ENCODE measurements at places on chromosomes 5 and 9.

DNA sequence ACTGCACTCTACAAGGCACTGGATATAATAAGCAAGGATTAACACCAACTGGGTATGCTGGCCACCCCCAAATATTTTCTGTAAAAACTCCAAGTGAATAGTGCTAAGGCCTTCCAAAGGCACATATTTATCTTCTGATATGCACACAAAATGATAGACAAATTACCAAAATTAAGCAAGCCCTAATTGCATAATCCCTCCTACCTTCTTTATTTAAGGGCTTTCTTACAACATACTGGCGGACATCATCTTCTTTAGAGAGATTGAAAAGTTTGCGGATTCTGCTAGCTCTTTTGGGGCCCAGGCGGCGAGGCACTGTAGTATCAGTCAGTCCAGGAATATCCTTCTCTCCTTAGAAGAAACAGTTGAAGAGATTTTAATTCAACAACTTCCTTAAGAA lies 1.9 kb downstream of the RPS6 start:
- no peak for ATAC-seq

DNA sequence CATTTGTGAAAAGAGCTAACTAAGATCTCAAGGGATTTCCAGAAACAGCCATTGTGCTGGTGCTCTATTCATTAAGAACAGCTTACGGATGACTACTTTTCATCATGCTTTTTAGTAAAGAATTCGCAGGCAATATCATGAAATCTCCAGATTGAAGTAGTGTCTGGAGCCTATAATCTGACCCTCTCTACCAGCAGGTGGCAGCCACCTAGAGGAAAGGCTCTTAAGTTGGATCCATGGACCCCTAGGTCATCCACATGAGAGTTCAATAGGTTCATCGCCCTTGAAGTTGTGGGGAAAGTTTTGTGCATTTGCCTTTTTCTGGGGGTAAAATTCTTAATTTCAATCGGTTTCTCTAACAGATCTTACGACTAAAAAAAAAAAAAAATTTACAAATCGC lies 82.3 kb downstream of the SLC1A3 start:
- ATAC-seq: no peak

DNA sequence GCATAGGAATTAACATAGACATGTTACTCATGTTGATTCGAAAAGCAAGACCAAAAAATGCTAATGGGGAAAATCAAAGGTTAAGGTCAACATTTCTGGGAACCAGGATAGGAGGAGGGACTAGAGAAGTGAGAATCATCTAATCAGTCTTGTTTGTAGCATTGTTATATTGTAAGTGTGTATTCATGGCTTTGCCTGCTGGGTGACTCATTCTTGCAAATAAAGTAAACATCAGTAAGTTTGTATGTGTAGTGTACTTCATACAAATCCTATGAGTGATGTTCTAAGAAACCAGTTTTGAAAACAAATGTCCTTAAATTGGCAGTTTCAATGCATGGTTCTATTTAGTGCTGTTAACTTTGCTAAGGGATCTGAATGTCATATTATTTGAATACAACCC lies 79.0 kb upstream of the TMEM252 start:
- no peak for ATAC-seq

DNA sequence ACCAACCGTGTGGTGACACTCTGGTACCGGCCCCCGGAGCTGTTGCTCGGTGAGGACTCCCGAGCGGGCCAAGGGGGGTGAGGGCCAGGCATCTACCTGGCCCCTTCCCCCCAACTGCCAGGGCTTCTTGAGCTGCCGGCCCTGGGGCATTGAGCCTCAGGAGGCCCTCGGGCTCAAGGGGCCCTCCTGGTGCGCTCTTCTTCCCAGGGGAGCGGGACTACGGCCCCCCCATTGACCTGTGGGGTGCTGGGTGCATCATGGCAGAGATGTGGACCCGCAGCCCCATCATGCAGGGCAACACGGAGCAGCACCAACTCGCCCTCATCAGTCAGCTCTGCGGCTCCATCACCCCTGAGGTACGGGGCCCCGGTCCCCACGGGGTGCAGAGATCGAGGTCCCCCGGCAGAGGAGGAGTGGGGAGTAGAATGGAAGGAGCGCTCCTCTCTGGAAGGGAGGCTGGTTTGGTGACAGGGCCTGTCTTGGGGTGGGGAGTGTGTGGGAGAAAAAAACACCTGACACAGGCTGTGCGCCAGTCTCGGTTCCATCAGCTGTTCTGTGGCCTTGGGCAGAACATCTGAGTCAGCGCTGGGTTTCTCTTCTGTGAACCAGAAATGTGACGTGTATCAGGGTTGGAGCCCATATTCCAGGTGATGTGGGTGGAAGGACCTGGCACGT lies 2.6 kb downstream of the CDK9 start:
- no peak for ATAC-seq

DNA sequence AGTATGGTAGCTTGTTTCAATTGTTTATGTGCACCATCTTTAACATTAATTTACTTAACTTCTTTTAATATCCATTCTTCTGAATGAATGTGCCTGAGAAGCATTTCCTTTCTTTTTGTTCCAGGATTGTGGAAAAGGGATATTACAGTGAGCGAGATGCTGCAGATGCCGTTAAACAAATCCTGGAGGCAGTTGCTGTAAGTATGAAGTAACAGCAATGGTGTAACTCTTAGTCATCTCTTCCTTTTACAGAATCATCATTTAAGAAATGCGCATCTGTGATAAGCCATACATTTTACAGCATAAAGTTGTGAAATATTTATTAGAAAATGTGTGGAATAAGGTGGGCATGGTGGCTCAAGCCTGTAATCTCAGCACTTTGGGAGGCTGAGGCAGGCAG lies 117.7 kb downstream of the STARD4 start:
- no peak for ATAC-seq

DNA sequence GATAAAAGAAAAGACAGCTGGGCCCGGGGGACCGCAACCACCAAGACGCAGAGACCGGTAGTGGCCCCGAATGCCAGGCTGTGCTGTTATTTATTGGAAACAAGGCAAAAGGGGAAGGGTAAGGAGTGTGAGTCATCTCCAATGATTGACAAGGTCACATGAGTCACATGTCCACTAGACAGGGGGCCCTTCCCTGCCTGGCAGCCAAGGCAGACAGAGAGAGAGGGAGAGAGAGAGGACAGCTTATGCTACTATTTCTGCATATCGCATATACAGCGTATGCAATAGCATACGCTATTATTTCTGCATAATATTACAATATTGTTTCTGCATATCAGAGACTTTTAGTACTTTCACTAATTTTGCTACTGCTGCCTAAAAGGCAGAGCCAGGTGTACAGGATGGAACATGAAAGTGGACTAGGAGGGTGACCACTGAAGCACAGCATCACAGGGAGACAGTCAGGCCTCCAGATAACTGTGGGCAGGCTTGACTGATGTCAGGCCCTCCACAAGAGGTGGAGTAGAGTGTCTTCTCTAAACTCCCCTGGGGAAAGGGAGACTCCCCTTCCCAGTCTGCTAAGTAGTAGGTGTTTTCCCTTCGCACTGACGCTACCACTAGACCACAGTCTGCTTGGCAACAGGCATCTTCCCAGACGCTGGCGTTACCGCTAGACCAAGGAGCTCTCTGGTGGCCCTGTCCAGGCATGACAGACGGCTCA lies 50.3 kb downstream of the RFX3 start:
- ATAC-seq: no peak

DNA sequence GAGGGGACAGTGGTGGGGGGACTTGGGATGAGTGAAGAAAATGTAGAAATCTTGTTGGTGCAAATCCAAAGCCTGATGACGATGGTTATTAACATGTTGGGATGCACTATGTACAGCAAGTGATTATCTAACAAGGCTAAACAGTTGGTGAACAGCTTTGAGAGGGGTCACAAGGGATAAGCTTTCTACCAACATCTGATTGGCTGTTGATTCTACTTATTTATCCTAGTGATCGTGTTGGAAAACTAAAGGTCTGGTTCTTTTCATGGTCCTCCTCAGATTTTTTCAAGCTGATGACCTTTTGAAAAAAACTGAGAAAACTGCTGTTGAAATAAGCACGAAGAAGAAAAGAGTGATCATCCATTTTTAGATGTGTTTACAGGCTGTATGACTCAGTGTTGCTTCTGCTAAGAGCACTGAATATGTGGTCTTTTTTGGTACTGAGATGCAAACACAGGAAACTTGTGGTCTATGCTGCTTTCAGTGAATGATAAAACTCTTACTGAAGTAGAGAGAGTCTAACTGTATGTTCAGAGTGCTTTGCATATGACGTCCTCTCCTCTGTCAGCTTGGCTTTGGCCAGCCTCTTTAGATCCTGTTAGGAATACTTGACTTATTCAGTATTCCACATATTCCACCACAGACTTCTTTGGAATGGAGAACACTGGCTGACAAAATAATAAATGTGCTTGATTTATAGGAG lies 174.8 kb downstream of the SLF1 start:
- ATAC-seq: peak; percentile 85

- ATAC-seq: peak; percentile 30
These were observed 1.0 kb upstream of the FBXW11 start for GRCh38 chr5:172007175-172008110.

DNA sequence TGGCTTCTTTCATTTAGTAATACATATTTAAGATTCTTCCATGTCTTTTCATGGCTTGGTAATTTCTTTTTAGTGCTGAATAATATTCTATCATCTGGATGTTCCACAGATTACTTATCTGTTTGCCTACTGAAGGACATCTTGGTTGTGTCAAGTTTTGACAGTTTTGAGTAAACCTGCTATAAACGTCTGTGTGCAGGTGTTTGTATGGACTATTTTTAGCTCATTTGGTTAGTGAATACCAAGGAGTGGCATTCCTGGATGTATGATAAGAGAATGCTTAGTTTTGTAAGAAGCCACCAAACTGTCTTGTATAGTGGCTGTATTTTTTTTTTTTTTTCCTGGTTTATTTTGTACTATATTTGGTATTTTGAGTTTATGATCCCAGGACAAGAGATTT lies 38.4 kb downstream of the PRRC1 start:
- ATAC-seq: no peak

DNA sequence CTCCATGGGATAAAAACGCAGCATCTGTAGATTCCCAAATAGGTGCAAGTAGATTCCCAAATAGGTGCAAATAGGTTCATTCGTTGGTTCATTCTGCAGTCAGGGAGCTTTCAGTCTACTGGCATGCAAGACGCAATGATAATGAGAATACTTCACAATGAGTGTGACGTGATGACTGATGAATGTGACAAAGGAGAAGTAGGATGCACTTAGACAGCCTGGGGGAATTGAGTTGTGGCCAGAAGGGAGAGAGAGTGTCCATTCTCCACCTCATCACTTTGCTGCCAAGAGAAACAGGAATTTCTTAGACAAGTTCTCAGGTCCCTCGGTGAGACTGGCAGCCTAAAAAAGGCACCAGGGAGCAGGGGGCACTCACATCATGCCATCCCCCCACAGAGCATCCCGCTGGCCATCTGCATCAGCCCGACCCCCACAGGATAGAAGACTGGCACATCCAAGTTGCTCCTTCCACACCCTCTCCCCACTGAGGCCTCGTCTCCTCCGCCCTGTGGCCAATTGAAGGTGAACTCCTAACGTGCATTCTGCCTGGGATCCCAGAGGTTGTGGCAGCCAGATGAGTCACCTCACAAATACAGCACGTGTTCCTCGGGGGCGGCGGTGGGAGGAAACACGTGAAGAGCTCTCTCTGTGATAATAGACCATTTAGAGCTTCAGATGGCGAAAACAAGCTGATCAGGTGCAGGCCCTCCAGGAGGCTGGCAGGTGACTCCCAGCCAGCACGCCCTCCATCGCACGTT lies 19.9 kb upstream of the KCNIP1 start:
- ATAC-seq: peak; percentile 18

GRCh38 chr5:142934051-142934762 lies 164.0 kb downstream of the ARHGAP26 start:
- no peak for ATAC-seq

- no peak for ATAC-seq
These were observed 287.9 kb upstream of the ZNF608 start for GRCh38 chr5:125034331-125034730.

DNA sequence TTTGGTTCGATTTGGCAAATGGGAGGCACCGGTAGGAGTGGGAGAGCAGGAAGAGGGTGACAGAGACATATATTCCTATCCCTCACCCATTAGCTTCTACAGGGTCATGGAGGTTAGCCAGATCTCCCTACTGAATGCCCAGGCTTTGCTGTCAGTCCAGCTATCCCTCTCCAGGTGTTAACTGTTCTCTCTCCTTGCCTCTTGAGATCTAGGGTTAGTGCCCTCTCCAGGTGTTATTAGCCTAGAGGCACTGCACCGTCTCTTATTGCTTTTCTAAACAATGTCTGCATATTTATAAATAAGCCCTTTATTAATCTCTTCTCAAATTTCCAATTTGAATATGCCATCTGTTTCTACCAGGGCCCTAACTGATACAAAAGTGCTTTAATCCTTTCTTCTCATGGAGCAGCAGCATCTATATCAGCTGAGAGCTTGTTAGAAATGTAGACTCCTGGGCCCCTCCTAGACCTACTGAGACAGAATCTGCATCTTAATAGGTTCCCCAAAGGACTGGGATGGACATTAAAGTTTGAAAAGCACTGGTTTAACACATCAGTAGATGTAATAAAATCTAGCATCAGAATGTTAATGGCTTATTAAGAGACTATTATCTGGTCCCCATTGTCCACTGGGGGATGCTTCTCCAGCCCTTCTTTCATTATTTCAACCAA lies 322.5 kb upstream of the SLC24A2 start:
- no peak for ATAC-seq

- no peak for ATAC-seq
These were observed 37.0 kb downstream of the PRUNE2 start for GRCh38 chr9:76868897-76869296.

GRCh38 chr5:136006761-136007251 lies 22.0 kb upstream of the TGFBI start:
- peak; percentile 66 for ATAC-seq

DNA sequence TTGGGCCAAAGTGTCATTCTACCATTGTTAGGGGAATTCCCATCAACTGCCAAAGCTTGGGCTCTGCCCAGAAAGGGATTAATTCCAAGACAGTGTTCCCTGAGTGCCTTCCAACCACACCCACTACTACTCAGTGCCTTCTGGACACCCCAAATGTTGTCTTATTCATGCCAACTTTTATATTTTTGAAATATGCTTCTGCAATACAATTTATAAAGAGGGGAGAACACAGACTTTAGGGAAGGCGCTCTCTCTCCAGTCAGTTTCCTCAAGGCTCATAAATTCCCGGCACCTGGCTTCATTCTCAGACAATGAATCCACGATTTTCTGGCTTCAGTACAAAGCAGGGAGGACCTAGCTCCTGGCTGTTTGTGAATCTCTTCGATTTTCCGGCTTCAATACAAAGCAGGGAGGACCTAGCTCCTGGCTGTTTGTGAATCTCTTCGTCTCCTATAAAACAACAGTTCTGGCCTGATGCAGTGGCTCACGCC lies 120.1 kb upstream of the MYO10 start:
- ATAC-seq: peak; percentile 38

DNA sequence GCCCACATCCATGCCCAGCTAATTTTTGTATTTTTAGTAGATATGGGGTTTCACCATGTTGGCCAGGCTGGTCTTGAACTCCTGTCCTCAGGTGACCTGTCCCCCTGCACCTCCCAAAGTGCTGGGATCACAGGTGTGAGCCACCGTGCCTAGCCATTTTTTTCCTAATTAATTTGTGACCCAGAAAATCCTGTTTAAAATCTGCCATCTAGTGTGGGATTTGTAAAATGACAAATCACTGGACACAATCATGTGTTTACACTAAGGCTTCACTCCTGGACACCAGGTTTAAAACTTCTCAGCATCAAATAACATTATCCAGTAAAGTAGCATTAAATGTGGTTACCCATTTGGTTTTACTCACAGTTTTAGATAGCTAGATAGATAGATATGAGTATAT lies 18.6 kb upstream of the KDM4C start:
- ATAC-seq: peak; percentile 72
